ENCODE measurements at places on chromosomes 7 and 10.

GRCh38 chr10:90849956-90850749 is 7.7 kb downstream of the HTR7 start:
- no peak for DNase-seq

GRCh38 chr7:85025312-85025756 is 161.5 kb downstream of the SEMA3D start:
- DNase-seq: no peak

GRCh38 chr7:101896941-101897340 is 79.5 kb downstream of the CUX1 start:
- DNase-seq: no peak

- DNase-seq: no peak
Observed at GRCh38 chr10:71581376-71581775, 138.2 kb downstream of the C10orf105 start.

DNA sequence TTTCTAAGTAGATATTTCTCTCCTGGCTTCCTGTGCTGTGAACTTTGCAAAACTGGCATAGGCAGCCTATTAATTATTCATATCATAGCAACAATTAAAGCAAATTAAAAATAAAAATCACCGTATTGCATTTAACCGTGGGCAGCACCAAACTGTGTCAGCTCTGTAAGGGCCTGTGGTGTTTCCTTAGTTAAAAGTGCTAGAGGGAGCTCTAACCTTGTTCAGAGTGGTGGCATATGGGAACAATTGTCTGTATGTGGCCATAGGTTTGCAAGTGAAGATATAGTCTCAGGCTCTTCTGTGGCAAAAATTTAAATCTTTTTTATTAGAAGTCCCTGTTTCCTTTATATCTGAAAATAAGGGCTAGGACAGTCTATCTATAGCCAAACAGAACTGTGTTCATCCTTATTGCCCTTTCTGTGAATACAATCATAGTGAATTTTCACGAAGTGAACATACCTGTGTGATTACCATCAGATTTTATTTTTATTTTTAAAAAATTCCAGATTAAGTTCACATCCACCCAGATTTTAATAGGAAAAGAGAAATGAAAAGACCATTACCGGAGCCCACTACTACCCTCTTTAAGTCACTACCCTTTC is 92.6 kb downstream of the POLL start:
- no peak for DNase-seq

GRCh38 chr10:31759124-31759798 is 169.4 kb downstream of the ARHGAP12 start:
- no peak for DNase-seq

DNA sequence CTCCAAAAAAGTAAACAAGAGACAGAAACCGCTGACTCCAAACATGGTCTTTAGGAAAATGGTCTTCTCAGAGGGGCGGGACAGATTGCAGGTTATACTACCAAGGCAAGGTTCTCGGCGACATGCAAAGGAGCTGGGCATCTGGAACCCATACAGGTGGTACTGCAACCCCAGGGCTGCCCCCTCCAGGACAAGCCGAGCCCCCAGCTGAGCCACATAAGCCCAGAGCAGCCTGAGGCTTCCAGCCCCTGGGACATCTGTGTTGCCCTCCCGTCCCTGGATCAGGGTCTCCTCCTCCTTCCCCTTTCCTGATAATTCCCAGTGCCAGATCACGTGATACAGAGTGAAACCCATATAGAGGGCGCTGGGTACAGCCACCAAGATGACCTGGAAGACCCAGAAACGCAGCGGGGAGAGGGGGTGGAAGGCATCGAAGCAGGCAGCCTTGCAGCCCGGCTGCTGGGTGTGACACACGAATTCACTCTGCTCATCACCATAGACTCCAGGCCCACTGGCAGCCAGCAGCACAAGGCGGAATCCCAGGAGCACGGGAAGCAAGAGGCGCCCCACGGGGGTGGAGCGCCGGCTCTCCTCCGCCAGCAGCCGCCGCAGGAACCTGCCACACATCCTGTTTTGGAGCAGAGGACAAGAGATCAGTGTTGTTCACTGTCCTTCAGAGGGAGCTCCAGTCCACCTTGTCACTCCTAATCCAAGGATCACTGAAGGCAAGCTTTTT is at the start of gene GJC3:
Gene GJC3 (minus strand): TSS at position 627 of the 736 bp plus-strand sequence. CDS start 0 bp downstream, at position 627.
- no peak for DNase-seq

DNA sequence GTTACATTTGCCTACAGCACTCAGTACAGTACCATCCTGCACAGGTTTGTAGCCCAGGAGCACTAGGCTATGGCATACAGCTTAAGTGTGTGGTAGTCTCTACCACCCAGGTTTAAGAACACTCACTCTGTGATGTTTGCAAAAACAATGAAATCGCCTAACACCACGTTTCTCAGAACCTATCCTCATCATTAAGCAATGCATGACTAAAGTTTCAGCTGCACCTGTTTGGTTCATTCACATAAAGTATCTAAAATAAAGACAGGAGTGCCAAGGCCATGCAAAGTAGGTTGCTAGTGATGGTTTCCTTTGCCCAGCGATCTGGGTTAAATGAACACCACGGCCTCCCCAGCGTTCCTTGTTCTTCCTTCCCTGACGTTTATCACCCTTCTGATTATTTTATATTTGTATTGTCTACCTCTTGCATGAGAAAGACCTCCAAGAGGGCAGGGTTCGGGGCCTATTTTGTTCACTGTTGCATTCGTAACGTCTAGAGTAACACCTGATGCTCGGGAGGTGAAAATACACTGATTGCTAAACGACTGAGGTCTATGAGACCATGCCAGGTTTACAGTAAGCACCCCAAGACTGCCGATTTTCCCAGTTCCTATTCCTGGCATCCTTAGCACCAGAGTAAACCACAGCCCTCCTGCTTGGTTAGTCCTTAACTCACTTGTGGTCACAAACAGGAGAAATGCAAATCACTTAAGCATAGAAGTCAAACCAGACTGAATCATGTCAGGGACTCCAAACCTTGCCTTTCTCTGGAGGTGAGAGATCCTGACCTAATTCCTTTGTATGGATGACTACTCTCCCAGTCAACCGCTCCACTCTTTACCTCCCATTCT is 204.1 kb upstream of the NFE2L3 start:
- DNase-seq: no peak

GRCh38 chr10:13773496-13774170 is 186.9 kb downstream of the PRPF18 start:
- DNase-seq: no peak

GRCh38 chr7:1758028-1758858 is 88.2 kb downstream of the ELFN1 start:
- DNase-seq: no peak

GRCh38 chr7:24820730-24821044 is 63.4 kb upstream of the GSDME start:
- DNase-seq: no peak

DNA sequence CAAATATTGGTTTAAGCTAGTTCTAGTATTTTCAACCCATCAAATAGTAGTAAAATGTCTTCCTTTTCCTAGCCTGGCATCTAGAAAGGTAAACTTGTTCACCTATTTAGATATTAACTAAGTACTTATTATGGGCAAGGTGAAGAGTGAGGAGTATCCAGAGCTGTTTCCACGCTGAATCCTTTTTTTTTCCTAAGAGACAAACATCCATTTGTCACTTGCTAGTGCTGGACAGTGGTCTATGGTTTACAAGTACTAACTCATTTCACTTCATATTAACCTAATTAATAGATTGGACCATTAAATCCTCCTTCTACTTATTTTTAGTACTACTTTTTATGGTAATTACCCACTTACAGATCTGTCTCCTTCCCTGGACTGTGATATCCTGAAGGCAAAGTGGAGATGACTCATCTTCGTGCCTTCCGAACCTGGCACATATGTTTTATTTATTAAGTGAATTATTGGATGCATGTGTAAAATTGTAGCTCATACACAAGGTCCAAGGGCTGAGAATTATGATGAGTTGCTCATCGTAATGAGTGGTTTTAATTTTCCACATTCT is 159.6 kb upstream of the IGFBP3 start:
- no peak for DNase-seq

All from activated CD8-positive, alpha-beta memory T cell treated with anti-CD3 and anti-CD28 coated beads for 1 hour (primary cell).